Fibroblast of lung (primary cell): ENCODE measurements at places on chromosomes 4 and X. TPM values are rescaled to one million over a fixed set of nuclear protein-coding genes. Genes with fewer than 3 reads are reported as not detected.

DNA sequence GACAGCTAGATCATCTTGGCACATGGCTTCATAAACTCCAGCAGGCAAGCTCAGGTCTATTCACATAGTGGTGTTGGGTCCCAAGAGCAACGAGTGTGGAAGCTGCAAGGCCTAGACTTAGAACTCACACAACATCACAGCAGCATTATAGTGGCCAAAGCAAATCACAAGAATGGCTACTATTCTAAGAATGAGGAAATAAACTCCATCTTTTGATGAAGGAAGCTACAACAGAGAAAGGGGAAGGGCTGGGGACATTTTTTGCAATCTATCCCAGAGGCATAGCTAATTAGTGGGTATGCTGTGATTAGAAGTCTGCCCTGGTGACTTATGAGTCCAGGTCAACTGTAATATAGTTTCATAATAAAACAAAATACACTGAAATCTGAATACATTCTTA, 42.9 kb upstream of the TAB3 start:
- no peak for DNase-seq

DNA sequence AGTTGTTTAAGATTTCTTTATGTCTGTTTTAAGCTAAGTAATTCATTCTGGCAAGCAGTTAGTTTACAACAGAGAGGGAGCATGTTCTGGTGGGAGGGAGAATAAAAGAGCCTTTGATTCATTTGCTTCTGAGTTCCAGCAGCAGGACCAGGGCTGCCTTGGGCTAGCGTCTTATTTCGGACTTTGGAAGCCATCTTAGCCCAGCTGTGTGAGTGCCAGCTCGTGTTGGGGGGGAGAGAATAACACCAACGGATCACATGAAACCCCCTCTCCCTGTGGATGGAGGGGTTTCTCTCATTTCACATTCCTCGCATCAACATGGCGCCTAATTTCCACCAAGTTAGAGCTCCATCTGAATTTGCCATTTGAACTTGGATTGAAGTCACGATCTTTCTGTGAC, 7.4 kb downstream of the GAB1 start:
- peak; percentile 23 for DNase-seq

The EMCN gene
- not detected in 2 replicates for polyA plus RNA-seq

The MGAT4D gene
- polyA plus RNA-seq = not detected in 2 replicates

DNA sequence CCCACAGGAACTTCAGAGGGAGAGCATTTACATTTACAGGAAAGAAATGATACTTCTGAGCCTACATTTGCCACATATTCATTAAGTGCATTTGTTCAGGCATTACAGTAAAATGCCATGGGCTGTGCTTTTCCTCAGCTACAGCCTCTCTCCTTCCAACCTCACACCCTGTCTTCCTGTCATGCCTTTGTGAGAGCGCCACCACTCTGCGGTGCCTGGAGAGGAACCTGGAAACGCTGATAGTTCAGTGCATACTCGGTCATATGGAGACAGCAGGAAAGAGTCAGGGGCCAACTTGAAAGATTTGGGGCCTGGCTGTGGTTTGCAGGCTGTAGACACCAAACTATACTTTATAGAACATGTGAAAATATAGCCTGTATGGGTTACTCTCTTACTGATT, 40.5 kb downstream of the NFKB1 start:
- DNase-seq = no peak

The BEX2 gene
- polyA plus RNA-seq = 0.32 TPM in 2 replicates

GRCh38 chr4:82642331-82642730, 80.5 kb upstream of the TMEM150C start:
- DNase-seq = no peak

- DNase-seq = peak; percentile 87
Observed at GRCh38 chrX:46545111-46546005, at the start of gene ZNF674. TSS of gene ZNF674 (minus strand) at chrX:46545421. CDS start at chrX:46542087, 3,334 bp downstream.

GRCh38 chr4:178240891-178241290, 798.7 kb upstream of the AGA start:
- DNase-seq = no peak

The HELT gene
- not detected in 2 replicates for polyA plus RNA-seq

The PCDH7 gene
- polyA plus RNA-seq = 20.3 and 21.4 TPM in 2 replicates

The ZFP42 gene
- not detected in 2 replicates for polyA plus RNA-seq

- DNase-seq = no peak
Observed at GRCh38 chr4:75030649-75031235, 97.8 kb downstream of the PARM1 start.

The CFAP47 gene
- polyA plus RNA-seq = not detected in 2 replicates

GRCh38 chrX:139297638-139298037, 232.9 kb upstream of the F9 start:
- DNase-seq = no peak

- no peak for DNase-seq
Observed at GRCh38 chrX:48676893-48677270, 6.7 kb upstream of the WAS start.

- no peak for DNase-seq
Observed at GRCh38 chr4:51859476-51860031, 16.6 kb downstream of the DCUN1D4 start.

The TMPRSS11E gene
- polyA plus RNA-seq = not detected in 2 replicates

The RGN gene
- 7.0 and 7.4 TPM in 2 replicates for polyA plus RNA-seq

The RTL9 gene
- polyA plus RNA-seq = 0.09 and 0.18 TPM in 2 replicates

The OFD1 gene
- polyA plus RNA-seq = 7.6 and 8.2 TPM in 2 replicates

DNA sequence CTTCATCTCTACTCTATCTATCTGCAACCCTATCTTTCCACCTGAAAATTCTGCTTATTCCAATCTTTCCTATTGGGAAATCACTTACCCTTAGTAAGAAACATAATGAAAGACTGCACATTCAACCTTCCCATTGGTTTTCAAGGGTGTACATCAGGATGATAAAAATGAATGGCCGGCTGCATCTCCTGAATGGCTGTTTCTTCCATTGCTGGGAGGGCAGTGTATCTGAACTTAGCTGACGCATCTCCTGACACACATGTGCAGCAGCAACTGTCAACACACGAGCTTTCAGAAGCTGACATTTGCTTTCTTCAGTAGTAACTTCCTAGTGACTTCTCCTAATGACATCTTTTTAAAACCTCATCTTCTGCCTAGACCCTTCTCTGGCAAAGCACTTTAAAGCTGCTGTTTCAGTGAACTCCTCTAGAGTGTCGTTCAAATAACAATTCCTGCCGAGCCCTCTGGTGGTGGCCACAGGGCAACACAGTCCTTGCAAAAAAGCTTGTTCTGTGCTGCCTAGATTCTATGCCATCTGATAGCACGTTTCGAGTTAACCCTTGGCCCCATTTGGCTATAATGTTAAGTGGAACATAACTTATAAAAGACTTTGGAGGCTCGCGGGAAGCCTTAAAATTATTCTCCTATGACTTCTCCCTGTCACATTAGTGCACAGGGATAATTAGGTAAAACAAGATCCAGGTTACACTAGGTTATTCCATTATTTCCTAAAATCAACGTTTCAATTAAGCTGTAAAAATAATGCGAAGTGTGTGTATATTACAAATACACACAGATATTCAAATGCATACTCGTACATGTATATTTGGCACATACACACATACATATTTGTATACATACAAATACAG, 2340.7 kb downstream of the PCDH7 start:
- peak; percentile 67 for DNase-seq

DNA sequence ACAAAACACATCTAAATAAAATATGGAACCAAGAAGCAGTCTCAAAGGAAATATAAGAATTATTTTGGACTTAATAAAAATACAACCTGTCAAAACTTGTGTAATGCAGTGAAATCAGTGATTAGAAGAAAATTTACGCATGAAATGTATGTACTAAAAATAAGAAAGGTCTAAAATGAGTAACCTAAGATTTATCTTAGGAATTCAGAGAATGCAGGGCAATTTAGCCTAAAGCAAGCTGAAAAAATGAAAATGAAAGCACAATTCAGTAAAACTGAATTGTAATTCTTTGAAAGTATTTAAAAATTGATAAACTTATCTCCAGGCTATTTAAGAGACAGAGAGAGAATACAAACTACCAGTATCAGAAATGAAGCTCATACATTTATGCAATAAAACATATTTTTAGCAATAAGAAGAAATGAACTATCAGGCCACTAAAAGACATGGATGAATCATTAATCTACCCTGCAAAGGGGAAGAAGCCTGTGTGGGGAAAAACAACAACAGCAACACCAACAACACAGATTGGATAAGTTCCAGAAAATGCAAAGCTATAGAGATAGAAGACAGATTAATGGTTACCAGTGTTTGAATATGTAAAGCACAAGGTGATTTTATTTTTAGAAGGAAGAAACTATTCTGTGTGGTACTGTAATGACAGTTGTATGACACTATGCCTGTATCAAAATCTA, 442.0 kb upstream of the ADGRL3 start:
- peak; percentile 19 for DNase-seq

DNA sequence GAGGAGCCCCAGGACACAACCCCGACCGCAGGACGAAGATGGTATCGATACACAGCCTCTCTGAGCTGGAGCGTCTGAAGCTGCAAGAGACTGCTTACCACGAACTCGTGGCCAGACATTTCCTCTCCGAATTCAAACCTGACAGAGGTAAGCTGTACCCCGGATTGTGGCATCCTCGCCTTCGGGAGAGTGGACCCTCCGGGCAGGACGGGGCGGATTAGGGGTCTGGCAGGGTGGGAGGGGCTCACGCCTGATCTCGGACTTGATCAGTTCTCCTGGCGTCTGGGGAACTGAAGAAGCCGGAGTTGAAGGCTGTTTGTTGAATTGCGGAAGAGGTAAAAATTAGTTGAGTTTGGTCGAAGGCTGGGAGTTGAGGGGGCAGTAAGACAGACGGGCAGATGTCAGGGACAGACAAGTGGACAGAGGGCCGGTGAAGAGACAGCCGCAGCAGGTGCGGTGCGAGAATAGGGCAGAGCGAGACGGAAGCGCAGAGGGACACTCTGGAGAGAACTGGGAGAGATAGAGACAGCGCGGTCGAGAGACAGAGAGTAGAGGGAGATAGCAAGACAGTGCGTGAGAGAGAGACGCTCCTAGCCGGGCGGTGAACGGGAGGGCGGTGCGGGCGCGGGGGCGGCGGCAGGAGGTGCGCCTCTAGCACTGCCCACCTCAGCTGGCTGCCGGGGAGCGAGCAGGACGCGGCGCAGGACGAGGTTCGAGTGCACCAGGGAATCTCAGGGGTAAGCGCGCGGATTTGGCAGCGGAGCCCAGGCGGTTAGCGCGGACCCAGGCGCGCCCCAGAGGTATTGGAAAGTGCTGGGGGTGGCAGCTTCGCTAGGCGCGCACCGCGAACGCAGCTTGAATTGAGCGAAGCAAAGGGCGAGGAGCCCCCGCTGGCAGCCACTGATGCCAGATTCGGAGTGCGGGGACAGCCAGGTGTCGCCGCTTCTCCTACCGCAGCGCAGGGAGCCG, 23.9 kb downstream of the ARHGAP36 start:
- no peak for DNase-seq

GRCh38 chrX:100098660-100099375, 311.3 kb downstream of the PCDH19 start:
- no peak for DNase-seq

DNA sequence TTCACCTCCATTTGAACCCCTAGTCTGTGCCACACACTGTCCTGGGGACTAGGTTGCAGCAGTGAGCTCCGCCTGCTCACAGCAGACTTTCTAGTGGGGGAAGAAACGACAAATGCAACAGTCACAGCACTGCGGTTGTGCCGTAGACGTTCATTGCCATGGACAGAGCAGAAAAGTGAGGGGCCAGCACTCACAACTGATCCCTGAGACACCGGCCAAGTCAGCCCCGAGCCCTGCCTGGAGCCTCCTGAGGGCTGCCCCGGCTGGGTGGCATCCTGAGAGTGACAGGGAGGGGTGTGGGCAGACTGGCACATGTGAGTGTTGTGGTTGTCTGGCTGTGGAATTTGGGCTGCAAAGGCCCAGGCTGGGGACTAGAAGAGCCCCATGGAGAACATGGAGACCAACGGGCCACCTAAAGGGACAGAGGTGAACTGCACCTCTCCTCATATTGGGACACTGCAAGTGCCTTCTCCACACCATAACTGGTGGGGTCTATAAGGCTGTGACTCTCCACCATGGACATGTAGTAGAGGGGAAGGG, 4.6 kb downstream of the DUSP9 start:
- no peak for DNase-seq

DNA sequence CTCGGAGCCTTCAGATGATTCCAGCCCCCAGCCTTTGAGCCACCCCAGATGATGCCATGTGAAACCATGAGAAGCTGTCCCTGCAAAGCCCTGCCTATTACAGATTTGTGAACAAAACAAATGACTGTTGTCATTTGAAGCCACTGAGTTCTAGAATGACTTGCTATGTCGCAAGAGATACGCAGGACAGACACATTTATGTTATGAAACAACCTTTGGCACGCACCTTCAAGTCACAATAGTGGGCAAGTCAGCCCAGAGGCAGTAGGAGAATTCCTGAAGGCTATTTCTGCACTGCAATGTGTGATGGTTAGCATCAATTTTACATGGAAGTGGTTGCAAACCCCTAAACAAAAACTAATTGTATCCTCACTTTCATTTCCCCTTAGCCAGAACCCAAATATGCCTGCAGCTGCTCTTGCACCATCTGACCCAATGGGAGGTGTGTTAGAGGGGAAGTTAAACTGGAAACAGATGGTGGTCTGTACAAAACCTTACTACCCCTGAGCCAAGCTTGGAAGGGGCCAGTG, 174.4 kb upstream of the ATP6AP2 start:
- DNase-seq = no peak

DNA sequence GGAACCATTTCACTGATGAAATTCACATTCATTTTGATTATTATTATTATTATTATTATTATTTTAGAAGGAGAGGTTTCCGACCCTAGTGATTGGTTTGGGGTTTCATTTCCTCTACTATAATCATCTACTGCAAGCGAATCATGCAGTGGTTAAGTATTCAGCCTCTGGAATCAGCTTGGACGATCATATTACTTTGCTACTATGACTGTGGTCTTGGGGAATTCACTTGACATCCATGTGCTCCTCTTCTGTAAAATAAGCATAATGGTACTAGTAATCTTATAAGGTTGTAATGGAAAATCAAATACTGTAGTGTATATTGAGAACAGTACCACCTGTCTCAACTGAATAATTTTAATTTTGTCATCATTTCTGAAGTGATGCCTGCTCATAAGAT, 132.1 kb upstream of the SLC4A4 start:
- peak; percentile 92 for DNase-seq

DNA sequence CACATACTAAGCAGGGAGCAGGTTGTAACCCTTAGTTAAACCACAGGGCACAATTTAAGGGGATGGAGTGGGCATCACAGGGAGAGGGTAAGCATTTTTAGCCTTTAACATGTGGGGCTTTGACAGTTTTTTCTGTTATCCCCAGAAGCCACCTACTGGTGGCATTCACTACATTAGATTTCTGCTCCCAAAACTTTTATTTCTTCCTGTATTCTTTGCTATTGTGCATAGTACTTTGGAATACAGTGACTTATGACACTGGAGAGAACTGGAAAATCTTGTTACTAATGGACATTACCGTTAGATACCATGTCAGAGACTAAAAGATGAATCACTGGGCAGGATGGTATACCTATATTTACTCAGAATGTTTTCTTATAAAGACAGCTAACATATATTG, 7.3 kb downstream of the TRIM75 start:
- no peak for DNase-seq

GRCh38 chrX:111823128-111823527, 52.9 kb upstream of the TRPC5OS start:
- peak; percentile 24 for DNase-seq

The ACE2 gene
- not detected in 2 replicates for polyA plus RNA-seq

GRCh38 chr4:2243681-2244380, 1.9 kb upstream of the HAUS3 start:
- DNase-seq = peak; percentile 58
